Fibroblast of the conjunctiva (primary cell): ENCODE measurements at places on chromosomes 6 and 20.
A peak's percentile ranks its signal among the peaks of the same experiment; 100 is the strongest.

DNA sequence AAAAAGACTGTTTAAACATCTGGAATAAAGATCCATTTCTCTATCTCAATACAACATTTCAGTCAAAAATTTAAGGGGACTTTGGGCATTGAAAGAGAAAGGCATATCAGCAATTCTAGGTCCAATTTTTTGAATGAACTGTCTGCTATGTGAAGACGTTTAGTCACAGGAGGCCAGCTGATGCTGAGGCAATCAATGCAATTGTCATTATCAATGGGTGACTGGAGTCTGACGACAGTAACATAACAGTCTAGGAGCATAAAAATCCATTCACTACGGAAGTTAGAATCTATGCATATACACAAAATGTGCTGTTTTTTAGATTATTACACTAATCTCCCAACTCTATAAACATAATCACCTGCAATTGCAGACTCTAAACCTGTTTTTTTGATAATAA, 37.8 kb downstream of the TENT5A start:
- DNase-seq: no peak

DNA sequence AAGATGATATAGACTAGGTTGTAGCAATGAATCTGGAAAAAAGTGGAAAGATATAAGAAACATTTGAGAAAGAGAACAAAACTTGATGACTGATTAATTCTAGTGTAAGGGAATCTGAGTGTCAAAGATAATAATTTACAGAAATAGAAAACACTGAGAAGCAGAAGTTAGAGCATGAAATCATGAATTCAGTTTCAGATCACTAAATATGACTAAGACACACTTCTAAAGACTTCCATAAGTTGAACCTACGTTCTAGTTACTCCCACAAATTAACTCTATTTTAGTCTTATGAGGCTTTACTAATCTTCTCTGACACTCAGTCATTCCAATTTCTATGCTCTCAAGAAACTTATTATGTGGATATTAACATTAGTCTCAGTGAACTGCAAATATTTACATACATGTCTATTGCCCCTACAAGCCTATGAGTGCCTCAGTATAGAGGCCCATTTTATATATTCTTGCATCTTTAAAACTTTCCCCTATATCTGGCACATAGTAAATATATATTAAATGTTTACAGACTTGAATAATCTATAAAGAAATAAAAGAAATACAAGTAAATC, 30.4 kb downstream of the IBTK start:
- DNase-seq: no peak

DNA sequence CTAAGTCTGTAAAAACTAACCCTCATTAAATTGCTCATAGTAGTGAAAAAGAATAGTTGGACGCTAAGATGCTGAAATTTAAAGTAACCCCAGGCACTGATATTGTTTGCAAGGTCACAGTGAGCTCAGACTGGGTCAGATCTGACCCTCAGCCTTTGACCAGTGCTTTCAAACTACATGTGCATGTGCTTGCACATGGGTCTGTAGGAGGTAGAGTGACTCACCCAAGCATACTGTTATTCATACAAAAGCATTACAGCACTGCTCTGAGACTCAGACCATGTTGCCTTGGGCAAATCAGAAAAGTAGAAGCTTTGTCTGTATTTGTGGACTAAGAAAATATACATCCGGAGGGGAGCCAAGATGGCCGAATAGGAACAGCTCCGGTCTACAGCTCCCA, 326.4 kb upstream of the MARCKS start:
- peak; percentile 46 for DNase-seq

DNA sequence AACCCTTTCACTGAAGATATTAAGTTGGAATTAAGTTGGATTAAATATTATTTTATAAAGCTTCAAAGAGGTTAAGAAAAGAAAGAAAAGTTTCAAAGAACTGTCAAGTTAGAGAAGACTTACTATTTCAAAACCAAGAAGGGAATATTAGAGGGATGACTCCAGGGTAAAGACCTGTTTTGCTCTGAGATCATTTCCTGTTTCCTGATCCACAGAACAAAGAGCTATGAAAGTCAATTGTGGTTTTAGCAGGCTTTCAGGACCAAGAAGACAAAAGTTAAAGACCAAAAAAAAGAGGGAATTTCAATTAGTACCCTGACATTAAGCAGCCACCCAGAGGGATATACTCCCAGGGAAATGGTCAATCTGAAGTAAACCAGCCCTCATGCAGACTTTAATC, 19.4 kb downstream of the ESF1 start:
- DNase-seq: no peak

GRCh38 chr20:54255157-54255556, 47.3 kb downstream of the PFDN4 start:
- DNase-seq: peak; percentile 65

- DNase-seq: no peak
Observed at GRCh38 chr6:64085126-64085525, 449.5 kb downstream of the PHF3 start.

- DNase-seq: no peak
Observed at GRCh38 chr20:35462351-35462750, 7.0 kb downstream of the CEP250 start.

GRCh38 chr20:22008456-22008855, 303.0 kb downstream of the PAX1 start:
- no peak for DNase-seq

DNA sequence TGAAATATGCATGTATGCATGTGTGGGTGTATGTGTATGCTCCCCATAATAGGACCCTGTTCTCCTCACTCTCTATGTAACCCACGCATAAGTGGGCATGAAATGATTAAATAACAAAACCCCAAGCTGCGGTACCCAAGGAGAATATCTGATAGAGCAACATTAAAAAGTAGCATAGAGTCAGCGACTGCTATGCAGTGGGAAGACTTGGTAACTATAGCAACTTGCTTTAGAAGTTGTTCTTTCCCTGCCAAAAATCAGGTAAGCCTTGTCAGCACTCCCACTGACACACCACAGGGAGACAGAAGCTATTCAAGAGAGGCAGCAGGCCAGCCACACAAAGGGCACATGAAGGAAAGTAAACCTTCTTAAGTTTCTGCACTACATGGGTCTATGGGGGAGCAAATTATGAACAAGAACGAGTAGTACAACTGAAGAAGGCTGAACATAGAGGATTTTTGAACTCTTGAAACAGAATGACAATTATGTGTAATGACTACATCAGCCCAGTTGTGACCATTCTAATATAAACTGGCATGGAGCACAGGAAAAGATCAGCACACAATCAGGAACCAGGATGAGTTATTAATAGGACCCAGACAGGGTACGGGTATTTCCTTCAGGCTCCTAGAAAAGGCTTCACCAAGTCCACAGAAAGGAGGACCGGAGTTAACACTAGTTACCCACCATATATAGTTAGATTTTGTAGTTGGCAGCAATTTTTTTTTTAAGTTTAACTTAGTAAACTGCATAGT, 89.9 kb downstream of the GPR6 start:
- DNase-seq: no peak

GRCh38 chr6:155212616-155213380, 51.0 kb upstream of the CLDN20 start:
- no peak for DNase-seq

GRCh38 chr6:109048176-109048575, 46.5 kb downstream of the SESN1 start:
- no peak for DNase-seq

DNA sequence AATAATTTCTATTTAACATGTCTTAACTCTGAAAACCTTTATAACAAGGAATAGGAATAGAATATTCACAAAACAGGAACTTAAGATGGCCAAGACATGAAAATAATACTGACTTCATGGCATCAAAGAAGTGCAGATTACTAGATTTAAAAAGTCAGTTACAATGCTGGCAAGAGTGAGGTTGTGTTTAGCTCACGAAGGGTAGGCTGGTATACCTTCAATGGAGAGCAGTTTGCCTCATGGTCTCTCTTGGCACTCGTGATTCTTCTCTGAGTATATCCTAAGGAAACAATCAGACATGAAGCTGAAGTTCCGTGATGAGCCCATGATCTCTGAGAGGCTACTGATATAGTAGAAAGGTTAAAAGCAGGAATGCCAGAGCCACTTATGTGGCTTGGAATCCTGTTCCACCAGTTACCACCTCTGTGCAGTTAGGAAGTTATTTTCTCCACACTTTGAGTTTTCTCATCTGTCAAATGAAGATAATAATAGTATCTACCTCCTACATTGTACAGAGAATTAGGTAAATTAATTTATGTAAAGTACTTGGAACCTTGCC, 7.2 kb downstream of the NCOA7 start:
- no peak for DNase-seq

GRCh38 chr6:42735976-42736375, 9.9 kb downstream of the TBCC start:
- DNase-seq: no peak

GRCh38 chr20:7770046-7770445, 170.2 kb downstream of the HAO1 start:
- DNase-seq: no peak

- peak; percentile 13 for DNase-seq
Observed at GRCh38 chr6:73523434-73524123, 2.7 kb upstream of the EEF1A1 start.

GRCh38 chr20:23451956-23452487, 654 bp downstream of the CST11 start:
- no peak for DNase-seq

DNA sequence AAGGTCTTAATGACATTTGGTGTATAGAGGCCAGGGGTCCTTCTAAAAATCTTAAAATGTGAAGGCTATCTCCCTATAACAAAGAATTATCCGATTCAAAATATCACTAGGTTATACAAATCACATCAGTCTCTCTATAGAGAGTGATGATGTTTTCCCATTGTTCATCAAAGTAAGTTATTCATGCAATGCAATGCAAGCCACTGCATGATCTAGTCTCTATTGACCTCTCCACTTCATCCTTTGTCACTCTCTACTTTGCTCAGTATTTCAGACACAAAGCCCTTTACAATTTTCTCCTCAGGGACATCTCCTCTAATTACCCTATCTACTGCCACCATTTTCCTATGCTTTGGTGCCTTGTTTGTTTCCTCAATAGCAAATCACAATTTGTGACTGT, 628.0 kb downstream of the HTR1B start:
- no peak for DNase-seq

- no peak for DNase-seq
Observed at GRCh38 chr6:21521276-21521675, 72.3 kb upstream of the SOX4 start.

DNA sequence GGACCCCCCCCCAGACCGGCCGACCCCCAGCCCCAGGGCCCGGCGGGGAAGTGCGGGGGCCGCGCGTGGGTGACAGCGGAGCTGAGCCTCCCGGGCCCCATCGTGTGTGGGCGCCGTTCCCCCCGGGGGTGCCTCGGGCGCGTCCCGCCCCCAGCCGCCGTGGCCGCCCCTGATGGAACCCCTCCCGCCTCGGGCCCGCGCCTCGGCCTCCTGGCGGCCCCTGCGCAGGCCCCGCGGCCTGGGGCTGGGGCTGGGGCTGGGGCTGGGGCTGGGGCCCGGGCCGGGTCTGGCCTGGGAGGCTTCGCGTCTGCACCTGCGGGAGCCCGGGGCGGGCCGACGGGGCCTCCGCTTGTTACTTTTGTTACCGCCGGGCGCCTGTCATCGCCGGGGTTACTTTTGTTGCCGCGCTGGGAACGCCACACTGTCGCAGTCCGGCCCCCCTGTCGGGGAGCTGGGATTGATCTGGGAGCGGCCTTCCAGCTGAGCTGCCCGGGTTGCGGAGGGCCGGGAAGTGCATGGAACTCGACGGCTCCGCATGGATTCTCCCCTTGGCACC, 598 bp downstream of the OGFR start:
- DNase-seq: no peak

GRCh38 chr20:10040070-10040975, 5.5 kb downstream of the ANKEF1 start:
- DNase-seq: no peak

DNA sequence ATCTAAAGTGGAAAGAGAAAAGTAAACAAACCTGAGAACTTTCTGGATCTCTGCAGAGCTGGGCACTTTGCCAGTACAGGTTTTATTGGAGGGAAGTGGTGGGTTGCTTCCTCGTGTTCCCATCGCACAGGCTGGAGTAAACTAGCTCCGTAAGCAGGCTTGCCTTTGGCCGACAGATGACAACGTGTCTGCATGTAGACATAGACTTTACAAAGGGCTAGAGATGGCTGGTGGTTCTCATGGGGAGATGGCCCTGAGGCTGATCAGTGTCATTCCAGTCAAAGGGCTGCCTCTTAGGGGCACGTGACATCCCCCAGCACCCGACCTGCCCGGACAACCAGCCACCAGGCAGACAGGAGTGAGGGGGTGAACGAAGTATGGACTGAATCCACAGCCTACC, 98.8 kb downstream of the YTHDF1 start:
- DNase-seq: no peak

DNA sequence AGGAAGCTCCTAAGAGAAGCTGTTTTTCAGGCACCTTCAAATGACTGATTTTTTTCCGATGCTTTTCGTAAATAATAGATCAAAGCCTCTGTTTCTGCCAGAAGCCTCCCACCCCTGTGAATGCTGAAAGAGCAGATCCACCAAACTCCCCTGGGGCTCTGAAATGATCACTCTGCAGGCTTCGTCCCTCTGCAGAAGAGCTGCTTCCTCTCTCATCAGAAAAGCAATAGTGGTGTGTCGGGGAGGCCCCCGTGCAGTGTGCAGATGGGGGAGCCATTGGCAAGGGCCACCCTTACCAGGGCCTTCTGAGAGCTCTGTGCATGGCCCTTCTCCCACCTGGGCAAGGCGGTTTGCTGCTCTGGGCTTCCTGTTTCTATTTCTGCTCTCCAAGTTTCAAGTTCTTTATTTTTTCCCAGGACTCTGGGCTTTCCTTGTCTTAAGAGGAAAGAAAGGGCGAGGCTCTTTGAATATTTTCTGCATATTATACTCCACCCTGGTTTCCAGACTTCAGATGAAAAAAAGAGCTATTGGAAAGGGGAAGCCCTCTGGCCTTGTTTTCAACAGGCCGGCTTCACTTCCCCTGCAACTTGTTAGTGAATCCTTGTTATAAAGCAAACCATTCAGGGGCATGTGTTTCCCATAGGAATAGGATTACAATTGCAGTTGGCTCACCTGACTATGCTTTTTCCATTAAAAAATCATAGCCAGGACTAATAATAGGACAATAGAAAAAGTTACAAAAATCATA, 155.2 kb downstream of the TTLL2 start:
- no peak for DNase-seq

- DNase-seq: no peak
Observed at GRCh38 chr6:6393069-6393529, 72.6 kb upstream of the F13A1 start.

GRCh38 chr6:147087641-147088040, 116.6 kb upstream of the STXBP5 start:
- no peak for DNase-seq

- DNase-seq: no peak
Observed at GRCh38 chr20:15296422-15296821, 959.0 kb upstream of the FLRT3 start.
